GM04504 (cell line): ENCODE measurements at places on chromosomes 13 and 19.

DNA sequence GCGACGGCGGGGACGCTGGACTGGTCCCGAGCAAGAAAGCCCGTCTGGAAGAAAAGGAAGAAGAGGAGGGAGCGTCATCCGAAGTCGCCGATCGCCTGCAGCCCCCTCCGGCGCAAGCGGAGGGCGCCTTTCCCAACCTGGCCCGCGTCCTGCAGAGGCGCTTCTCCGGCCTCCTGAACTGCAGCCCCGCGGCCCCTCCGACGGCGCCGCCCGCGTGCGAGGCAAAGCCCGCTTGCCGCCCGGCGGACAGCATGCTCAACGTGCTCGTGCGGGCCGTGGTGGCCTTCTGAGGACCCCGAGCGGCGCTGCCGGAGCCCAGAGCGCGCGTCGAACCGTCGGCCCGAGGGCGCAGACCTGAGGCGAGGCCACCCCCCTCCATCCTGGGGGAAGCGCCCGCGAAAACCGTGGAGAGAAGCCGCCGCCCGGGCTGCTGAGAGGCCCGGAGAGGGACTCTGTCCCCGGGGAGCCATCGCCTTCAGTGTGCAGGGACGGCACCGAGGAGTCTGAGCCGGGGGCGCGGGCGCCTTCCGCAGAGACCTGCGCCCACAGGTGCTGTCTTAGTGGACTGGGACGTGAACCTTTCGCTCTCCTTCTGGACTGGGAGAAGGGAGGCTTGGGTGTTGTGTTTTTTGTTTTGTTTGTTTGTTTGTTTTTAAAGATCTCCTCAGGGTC is 3.5 kb downstream of the IER2 start:
- no peak for DNase-seq

GRCh38 chr19:49497047-49497788 is 984 bp downstream of the RPS11 start:
- no peak for DNase-seq

DNA sequence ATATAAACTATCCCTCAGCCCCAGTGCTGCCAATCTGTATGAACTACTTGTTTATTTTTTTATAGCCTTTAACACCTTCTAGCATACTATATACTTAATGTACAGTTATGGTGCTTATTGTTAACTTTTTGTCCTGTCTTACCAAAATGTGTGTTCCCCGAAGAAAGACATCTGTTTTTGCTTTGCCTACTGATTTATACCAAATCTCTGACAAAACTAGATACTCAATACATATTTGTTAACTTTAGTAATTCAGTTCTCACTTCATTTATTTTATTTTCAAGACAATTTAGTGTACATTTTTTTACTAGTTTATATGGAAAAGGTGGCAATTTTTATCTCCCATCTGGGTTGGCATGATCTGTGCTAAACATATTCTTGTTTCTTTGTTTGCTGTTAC is 824.3 kb upstream of the ATXN8OS start:
- DNase-seq, result no peak

GRCh38 chr13:71727662-71728061 is 139.3 kb downstream of the DACH1 start:
- DNase-seq, result no peak

GRCh38 chr19:35231956-35232645 is 3.6 kb upstream of the FAM187B start:
- DNase-seq, result no peak

DNA sequence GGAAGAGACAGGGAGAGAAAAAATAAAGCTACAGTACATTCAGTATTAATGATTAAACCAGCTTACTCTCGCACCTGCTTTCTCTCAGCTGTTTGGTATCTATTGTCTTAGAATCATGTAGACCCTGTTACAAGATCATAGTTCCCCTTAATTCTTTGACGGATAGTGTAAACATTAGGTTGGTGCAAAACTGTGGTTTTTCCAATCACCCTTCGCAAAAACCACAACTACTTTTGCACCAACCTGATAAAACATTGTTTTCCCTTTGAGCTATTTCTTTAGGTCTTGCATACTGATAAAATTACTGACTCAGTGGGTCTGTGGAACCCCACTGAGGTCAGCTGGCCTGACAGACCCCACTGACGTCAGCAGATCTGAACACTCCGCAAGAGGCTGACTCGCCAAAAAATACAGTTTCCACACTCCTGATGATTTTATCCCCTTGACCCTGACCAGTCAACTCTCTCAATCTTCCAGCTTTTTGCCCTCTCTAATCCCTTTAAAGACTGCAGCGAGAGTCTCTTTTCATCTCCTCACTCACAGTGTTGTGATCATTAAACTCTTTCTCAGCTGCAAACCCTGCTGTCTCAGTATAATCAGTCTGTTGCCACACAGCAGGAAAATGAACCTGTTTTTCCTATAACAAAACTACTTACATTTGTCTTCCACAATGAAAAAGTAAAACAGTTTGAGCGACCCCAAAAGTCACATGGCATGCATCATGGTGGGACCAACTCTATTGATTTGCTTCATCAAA is 123.9 kb downstream of the SLITRK6 start:
- no peak for DNase-seq

DNA sequence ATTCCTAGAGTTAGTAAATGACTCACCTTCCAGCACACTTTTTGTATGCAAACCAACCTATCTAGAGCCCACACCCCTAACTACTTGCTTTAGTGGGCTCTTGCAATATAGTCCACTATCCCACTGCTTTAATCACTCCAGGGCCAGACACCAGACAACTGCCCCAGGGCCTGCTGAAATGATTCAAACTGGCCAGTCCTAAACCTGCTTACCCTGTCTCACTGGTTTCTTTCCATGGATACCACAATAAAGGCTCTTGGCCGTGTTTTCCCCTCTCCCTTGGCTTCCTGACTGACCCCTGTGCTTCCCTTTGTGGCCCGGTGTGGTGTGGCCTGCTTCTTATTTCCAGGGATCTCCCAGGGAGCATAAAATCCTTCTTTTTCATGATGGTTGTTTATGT is 14.6 kb downstream of the HS6ST3 start:
- DNase-seq, result no peak

- no peak for DNase-seq
These were observed 876 bp downstream of the SACS start for GRCh38 chr13:23432626-23433025.

GRCh38 chr19:48513289-48514122 is 1.9 kb upstream of the LMTK3 start:
- DNase-seq, result no peak

GRCh38 chr13:110576736-110577476 is 15.4 kb upstream of the RAB20 start:
- DNase-seq, result no peak

GRCh38 chr19:39405261-39405957 is 1.2 kb upstream of the ZFP36 start:
- no peak for DNase-seq

DNA sequence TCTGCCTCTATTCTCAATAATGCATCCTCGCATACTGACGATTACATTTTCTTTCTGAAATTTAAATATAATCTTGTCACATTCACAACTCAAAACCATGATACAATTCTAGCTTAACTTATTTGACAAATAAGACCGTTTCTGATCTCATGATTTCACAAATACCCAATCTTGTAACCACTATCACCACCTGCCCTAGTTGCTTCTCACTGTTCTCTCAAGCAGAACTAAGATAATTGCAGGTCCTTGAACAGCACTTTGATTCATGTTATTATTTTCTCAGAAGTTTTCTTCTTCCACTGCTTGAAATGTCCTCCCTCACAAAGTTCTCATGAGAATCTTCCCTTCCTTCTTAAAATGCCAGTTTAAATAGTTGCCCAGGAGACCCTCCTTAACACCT is 211.4 kb downstream of the PCDH9 start:
- DNase-seq, result no peak

- no peak for DNase-seq
These were observed 38.1 kb downstream of the NUFIP1 start for GRCh38 chr13:44951184-44951583.

DNA sequence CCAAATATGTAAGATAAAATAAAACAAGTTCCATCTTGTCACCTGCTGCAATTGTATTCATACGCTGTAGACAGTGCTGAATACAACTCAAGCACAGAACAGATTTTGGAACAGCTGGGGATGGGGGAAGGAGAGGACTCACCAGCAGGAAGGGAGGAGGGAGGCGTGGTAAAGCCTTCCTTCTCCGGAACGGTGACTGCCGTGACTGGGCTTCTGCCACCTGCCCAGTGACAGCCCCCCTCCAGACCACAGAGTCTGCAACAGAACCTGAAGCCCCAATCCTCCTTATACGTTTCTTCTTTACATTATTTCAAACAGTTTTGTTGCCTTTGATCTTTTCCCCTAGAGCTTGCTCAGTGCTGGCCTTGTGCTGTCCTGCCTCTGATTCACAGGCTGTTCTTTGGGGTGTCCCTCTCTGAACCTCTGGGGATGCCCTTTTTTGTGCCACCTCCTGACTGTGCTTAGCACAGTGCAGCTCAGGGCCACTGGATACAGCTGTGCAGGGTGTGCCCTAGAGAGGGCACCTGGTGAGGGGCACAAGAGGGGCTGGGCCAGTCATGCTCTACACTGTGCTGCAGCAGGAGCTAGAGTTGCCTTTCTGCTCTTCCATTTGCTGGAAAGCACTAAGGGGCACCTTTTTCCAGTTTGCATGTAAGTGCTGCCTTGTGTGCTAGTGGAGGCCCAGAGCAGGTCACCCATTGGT is 213.0 kb downstream of the ZIC5 start:
- DNase-seq, result no peak

DNA sequence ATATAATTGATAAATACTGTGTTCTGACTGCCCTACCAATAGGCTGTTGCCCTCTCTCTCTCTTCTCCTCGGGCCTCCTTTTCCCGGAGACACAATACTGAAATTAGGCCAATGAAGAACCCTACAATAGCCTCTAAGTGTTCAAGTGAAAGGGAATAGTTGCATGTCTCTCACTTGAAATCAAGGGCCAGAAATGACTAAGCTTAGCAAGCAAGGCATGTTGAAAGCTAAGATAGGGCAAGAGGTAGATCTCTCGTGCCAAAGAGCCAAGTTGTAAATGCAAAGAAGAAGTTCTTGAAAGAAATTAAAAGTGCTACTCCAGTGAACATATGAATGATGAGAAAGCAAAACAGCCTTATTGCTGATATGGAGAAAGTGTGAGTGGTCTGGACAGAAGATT is 13.3 kb downstream of the KATNAL1 start:
- DNase-seq, result no peak

DNA sequence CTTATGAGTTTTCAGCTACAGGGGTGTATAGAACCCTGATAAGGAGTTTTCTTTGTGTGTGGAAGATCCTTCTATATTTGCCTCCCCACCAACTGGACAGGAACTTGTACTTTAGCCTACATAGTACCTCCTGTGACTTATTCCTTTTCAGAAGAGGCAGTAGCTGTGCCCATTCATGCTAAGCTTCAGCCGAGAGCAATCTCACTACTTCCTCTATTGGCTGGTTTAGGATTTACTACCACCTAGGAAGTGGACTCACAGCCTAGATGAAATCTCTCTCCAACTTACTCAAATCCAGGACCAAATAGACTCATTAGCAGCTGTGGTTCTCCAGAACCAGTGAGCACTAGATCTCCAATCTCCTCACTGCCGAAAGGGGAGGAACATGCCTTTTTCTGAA is 2.3 kb upstream of the REX1BD start:
- no peak for DNase-seq

DNA sequence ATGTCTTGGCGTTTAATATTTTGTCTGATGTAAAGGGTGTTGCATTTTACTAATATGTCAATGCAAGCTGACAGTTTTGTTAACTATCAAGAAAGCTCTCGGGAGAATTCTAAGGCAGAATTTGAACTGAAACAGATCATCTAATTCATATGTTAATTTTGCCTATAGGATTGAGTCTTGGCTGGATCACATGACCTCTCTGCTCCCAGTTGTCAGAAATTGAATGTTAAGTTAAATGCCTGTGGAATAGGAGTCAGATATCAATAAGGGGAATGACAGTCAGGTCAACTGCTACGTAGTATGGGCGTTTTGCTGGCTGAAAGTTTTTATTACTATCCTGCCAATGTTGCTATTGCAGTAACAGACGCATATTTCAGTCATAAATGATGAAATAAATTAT is 358.5 kb downstream of the MYO16 start:
- no peak for DNase-seq

- DNase-seq, result no peak
These were observed 1032.4 kb upstream of the MIR17HG start for GRCh38 chr13:90315061-90315460.

DNA sequence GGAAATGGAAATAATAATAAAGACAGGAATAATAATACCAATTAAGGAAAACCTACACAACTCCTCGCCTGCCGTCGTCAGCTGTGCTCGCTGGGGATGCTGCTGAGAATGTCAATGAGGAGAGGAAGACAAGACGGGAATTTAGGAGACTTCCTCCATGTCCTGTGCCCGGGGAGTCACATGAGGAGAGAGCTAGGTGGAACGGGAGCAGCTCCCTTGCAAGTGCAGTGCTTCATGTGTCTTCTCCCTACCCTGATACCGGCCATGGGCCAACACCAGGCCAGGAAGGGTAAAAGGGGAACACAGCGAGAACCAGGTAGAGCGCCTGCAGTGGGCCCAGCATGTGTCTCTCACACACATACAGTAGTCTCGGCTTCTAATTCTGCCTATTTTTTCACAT is 11.8 kb downstream of the DOCK9 start:
- no peak for DNase-seq

- DNase-seq, result no peak
These were observed 70.2 kb downstream of the COL4A2 start for GRCh38 chr13:110377178-110377825.

DNA sequence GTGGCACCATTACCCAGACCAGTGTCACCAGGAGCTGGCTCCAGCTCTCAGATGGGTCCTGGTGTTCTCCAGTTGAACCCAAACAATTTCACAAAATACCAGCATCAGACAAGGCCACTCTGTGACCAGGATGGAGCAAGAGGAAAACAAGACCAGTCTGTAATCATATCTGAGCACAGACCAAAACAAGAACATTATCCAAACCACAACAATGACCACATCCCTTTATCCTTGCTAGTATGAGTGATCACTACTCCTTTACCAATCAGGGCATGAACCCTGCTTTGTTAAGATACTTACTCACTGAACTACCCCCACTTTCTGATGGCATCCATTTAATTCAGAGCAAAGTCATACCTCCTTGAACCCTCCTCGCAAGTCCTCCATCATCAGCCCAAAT is 145.9 kb downstream of the NUFIP1 start:
- peak; percentile 13 for DNase-seq

DNA sequence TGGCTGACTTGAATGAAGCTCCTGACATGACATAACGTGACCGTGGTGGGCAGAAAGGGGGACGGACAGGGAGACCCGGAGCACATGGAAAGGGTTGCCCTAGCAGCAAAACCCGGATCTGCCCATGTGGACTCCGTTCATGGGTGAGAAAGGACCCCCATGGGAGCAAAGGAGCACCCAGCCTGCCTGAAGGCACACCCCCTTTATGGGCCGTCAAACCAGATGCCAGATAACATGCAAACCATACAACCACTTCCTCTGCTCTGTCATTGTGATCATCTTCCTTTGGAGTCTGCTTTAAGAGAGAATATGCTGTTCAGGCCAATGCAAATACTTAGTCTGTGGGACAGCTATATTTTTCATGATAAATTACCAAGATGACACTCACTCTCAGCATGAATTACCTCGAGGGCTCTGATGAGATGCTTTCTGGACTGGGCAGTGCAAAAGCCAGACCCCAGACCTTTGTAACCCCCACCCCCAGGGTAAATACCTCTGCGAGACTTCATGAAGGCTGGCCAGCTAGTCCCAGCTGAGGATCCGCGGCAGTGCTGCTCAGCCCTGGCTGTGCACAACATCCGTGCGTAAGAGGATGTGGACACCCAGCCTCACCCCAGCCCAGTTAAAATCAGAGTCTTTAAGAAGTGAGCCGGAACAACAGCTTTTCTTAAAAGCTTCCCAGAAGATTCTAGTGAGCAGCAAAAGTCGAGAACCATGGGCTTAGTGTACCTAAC is 126.6 kb downstream of the USP12 start:
- DNase-seq, result no peak
